A549 (cell line): ENCODE measurements at places on chromosomes 11 and 22.

- no peak for DNase-seq
These were observed 74.0 kb downstream of the USP35 start for GRCh38 chr11:78262691-78263090.

DNA sequence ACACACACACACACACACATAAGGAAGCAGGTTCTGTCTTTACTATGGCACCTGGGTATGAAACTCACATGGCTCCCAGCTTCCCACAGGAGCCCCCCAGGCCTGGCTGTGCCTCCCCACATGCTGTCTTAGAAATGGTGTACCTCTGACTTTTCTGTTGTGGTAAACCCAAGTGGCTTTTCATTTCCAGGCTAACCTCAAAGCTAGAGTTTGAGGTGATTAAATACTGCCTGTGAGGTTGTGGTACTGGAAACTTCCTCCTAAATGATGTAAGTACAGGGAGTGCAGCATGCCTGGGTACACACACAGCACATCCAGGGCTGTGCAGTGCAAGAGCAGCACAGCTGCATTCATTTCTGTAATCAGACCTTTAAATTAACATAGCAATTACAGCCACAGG lies 34.4 kb downstream of the ME3 start:
- DNase-seq = no peak

DNA sequence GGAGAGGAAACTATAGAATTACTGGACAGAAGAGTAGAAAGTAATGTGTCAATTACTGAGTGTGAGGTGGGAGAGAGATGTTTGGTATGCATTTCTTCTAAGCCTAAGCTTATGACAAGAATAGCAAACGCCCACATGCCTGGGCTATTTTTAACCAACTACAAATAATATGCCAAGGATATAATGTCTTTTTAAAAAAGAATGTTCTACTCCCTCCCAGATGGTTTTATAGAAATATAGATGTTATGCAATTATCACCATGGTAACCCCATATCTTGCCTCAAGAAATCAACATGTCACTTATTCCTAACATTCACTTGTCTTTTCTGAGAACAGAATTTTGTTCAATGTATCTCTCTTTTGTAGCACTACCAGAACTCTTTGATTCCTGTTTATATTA lies 996.7 kb upstream of the CHORDC1 start:
- no peak for DNase-seq

DNA sequence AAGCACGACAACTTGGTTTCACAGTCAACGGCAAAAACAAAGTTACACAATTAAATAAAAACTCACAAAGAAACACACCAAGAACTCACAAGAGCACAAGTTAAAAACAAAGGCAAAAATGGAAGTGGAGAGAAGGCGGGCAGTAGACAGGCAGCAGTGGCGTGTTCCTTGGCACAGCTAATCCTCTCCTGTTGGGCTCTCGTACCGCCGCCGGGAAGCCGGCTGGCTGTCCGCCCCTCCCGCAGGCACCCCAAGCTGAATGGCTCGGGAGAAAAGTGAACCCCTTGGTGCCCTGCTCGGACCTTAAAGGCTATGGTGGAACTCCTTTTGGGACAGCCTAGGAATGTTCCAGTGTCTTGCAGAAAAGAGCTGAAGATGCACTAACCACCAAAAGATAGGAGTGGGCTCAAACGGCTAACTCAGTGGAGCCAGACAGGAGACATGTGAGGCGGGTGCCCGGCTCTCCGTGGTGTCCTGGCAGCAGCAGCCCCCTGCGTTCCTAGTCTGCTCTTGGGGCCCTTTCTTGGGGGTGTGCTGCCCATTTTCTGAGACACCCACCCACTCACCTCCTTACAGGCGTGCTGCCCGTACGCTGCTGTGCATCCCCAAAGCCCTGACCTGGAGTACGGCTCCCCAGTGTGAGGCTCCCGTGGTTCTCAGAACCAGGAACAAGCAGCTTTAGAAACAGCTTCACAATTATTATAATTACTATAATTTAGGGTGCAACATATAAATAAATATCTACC lies 86.1 kb upstream of the BID start:
- no peak for DNase-seq

DNA sequence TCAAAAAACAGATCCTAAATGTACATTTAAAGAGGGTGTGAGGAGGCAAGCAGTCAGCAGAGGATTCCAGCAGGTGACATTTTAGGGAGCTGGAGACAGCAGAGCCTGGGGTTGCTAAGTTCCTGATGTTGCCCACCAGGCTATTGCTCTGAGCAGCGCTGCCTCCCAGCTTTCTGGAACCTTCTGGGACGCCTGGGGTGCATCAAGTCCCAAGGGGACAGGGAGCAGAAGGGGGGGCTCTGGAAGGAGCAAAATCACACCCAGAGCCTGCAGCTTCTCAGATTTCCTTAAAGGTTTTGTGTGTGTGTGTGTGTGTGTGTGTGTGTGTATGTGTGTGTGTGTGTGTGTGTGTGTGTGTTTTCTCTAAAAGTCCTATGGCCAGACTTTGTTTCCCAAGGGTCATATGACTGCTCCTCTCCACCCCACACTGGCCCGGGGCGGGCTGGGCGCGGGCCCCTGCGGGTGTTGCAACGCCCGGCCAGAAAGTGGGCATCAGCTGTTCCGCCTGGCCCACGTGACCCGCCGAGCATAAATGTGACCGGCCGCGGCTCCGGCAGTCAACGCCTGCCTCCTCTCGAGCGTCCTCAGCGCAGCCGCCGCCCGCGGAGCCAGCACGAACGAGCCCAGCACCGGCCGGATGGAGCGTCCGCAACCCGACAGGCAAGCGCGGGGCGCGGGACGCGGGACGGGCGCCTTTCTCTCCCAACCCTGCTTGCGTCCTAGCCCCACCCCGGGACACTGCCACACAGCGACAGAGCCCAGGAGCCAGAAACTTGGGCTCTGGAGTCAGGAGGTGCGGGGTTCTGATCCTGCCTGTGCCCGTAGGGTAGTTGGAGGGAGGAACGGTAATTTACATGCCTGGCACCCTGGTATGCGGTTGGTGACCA lies at the start of gene HMOX1:
TSS of gene HMOX1 (plus strand) at position 560 of the 887 bp plus-strand sequence. CDS start at position 638, 78 bp downstream.
- DNase-seq = peak; percentile 68

- no peak for DNase-seq
These were observed 81.5 kb downstream of the WT1 start for GRCh38 chr11:32353884-32354283.

GRCh38 chr22:38869663-38870062 lies 2.4 kb downstream of the CBX6 start:
- DNase-seq = no peak
